Amygdala (tissue), 56 donors: ENCODE measurements at places on chromosomes 1 and 21.

- no peak for DNase-seq
Measured at GRCh38 chr1:200240656-200241055, 169.2 kb downstream of the ZNF281 start.

- no peak for DNase-seq
Measured at GRCh38 chr21:46077674-46078101, 20.2 kb upstream of the COL6A2 start.

- DNase-seq = peak; percentile 5
Measured at GRCh38 chr1:244865028-244865371, 657 bp upstream of the HNRNPU start.

- DNase-seq = peak; percentile 30
Measured at GRCh38 chr1:11109047-11109760, 9.5 kb upstream of the EXOSC10 start.

- DNase-seq = peak; percentile 11
Measured at GRCh38 chr1:107480548-107481415, 339.9 kb downstream of the NTNG1 start.

GRCh38 chr1:235776396-235776795 is 90.3 kb downstream of the LYST start:
- no peak for DNase-seq

GRCh38 chr1:91790392-91790791 is 95.6 kb downstream of the TGFBR3 start:
- DNase-seq = no peak

- no peak for DNase-seq
Measured at GRCh38 chr21:15291621-15292266, 226.9 kb upstream of the NRIP1 start.

DNA sequence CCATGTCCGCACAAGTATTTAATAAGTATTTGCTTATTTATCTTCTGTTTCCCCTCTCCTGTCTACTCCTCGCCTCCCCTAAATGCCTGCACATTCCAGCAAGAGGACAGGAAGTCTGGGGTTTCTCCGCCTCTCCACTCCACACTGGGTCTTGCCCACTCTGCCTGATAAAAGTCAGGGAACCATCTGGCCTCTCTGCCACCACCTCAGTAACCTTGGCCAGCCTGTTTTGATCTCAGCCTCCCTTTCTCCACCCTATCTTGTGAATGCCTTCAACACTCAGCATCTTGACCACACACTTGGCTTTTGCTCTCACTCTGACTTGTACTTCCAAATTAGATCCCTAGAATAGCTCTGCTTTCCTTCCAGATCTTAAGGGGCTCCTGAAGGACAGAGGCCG is 165.3 kb upstream of the UBE2U start:
- no peak for DNase-seq

GRCh38 chr1:175812936-175813335 is 69.5 kb upstream of the TNR start:
- no peak for DNase-seq

GRCh38 chr1:208332774-208333126 is 88.6 kb upstream of the PLXNA2 start:
- DNase-seq = no peak

GRCh38 chr1:65949230-65949626 is 156.5 kb downstream of the PDE4B start:
- no peak for DNase-seq

DNA sequence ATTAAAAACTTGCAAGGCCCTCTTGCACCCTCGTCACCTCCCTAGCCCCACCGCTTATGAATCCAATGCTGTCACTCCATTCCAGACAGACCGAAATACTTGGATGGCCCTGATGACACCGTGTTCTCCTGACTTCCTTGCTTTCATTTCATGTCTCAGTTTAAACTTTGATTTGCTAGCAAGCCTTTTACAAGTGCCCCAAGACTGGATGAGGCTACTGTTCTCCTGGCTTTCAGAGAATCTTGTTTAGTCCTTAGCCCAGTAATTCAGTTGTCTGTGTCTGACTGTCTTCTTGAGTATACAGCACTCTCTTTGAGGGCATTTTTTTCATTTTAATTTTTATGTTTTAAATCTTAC is 824 bp upstream of the IFI44L start:
- DNase-seq = peak; percentile 7

DNA sequence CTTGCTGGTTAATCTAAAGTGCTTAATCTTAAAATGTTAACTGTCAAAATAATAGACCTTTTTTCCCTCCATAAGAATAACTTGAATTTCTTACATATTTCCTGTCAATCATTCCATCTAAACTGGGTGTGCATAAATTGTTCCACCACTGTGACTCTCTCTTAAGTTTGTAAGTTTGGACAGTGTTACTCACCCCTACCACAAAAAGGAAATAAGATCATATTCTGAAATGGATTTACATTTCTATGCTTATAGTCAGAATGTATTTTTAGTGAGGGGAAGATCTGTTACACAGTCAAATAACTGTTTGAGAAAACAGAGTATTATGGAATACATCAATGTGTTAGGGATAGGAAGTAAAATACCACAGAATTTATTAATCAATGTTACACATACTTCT is 109.6 kb upstream of the DPYD start:
- DNase-seq = no peak

- no peak for DNase-seq
Measured at GRCh38 chr21:43360441-43361126, 66.3 kb downstream of the SIK1 start.

DNA sequence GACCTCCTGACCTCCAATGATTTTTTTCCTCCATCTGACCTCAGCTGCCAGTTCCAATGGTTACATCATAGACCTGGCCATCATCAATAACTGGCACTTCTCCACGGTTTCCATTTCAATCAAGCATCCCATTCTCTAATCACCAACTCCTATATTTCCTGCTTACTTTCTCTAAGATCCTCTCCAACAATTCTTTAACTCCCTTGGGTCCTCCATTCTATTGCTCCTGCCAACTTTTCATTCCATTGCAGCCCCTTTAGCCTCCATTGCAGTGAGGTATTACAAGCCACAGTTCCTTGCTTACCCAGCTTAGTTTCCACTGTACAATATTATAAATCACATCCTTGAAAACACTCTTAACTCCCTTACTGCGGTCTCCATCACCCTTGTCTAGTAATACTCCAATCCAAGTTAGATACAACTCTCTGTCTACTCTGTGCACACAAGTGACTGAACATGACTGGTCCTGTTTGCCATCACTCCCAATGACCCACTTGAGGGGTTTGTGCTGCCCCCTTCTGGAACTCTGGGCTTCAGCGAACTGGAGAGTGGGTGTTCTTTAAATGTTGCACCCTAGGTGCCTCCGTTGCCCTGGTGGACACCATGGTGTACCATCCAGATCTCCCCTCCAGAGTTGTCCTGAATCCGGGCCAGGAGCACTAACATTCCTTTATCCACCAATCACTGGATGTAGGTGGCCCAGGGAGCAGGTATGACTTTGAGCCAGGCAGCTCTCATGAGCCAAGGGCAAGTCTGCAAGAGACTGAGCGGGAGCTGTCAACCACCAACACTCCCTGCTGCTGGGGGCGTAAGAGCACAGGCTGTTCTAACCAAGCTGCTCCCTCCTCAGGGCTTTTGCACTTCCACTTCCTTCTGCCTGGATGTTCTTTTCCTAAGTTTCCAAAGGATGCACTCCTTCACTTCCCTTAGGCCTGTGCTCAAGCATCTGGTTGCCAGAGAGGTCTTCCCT is 3.7 kb upstream of the FNDC7 start:
- no peak for DNase-seq

DNA sequence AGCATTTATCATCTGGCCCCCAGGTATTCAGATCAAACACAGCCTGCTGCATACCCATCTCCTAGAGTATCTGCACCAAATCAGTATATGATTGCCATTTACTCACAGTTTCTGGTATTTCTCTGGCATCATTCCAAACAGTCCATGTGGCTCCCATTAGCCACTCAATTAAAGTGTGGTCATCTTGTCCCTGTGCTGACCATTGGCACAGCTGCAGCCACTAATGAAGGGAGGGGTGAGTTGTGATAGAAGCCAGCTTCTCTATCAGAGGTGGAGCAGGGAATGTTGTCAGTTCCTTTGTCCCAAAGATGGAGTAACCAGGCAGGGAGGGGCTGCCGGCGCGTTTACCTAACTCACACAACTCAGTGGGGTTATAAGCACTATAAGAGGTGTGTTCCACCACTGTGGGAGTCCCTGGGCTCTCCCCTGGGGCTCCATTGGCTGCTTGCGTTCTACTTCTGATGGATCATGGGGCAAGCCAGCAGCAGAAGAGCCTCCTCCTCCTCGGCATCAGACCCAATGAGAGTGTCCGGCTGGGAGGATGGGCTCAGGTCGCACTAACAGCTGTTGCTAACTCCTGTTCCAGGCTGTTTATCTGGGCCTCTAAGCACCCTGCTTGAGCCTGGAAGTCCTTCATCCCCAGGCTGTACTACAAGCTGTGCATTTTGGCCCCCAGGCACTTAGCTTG is 108.6 kb downstream of the GDAP2 start:
- no peak for DNase-seq

- no peak for DNase-seq
Measured at GRCh38 chr1:240790856-240791255, 178.9 kb upstream of the GREM2 start.

- DNase-seq = no peak
Measured at GRCh38 chr21:41802198-41802584, 35.3 kb upstream of the RIPK4 start.

DNA sequence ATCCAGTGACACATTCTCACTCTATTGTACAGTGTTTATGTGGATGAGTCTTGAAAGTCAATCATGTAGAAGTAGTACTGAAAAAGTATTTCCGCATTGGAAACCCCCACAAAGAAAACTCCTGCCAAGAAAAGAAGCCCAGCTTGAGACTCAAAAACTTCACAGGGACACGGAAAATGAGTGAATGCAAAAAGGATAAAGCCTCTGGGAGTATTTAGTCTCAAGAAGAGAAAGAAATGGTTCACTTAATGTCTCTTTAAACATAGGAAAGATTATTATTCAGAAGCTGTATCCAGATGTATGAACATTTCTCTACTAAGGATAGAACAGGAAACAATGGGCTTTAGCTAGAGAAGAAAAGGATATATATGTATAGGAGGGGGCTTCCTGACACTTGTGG is 304.5 kb downstream of the BARHL2 start:
- DNase-seq = no peak

- DNase-seq = no peak
Measured at GRCh38 chr21:38688068-38688467, 117.7 kb upstream of the ETS2 start.

DNA sequence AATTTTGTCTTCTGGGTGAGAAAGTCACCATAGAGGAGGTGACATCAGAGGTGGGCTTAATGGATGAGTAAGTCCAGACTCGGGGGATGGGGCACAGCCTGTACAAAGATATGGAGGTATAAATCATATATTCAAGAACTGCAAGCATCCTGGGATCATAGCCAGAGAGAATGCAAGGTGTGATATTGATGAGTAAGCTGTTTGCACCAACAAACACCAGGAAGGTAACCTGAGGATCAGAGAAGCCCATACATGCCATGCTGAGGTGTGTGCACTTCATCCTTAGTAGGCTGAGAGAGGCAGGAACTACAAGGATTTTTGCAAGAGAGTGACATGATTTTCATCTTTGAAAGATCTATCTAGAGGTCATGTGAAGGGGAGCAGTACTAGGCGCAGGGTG is 306.4 kb downstream of the HHAT start:
- DNase-seq = no peak

DNA sequence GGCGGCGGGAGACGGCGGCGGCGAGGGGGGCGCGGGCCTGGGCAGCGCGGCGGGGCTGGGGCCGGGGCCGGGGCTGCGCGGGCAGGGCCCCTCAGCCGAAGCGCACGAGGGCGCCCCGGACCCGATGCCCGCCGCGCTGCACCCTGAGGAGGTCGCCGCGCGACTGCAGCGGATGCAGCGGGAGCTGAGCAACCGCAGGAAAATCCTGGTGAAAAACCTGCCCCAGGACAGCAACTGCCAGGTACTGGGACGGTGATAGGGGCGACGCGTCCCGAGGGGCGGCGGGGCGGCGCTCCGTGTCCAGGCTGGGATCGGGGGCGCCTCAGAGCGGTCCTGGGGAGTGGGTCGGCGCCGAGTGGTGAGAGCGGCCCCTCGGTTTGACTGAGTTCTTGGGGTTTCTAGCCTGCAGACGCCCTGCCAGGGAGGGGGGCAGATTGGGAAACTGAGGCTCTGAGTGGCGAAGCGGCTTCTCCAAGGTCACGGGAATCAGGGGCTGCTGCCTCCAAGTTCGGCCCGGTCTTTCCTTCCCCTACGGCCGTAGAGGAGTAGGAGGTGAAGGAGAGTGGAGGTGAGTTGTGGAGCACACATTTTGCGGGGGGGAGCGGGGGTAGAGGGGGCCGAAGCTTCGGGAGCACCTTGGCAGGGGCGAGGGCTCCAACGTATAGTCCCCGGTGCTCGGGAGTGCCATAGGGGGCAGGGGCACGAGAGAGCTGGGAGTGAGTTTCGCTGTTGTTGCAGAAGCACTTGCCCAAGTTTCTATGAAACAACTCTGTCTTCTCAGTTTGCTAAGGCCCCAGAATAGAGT is 508 bp downstream of the RAVER2 start:
- no peak for DNase-seq

GRCh38 chr1:112011202-112011601 is 21.7 kb upstream of the KCND3 start:
- DNase-seq = no peak

DNA sequence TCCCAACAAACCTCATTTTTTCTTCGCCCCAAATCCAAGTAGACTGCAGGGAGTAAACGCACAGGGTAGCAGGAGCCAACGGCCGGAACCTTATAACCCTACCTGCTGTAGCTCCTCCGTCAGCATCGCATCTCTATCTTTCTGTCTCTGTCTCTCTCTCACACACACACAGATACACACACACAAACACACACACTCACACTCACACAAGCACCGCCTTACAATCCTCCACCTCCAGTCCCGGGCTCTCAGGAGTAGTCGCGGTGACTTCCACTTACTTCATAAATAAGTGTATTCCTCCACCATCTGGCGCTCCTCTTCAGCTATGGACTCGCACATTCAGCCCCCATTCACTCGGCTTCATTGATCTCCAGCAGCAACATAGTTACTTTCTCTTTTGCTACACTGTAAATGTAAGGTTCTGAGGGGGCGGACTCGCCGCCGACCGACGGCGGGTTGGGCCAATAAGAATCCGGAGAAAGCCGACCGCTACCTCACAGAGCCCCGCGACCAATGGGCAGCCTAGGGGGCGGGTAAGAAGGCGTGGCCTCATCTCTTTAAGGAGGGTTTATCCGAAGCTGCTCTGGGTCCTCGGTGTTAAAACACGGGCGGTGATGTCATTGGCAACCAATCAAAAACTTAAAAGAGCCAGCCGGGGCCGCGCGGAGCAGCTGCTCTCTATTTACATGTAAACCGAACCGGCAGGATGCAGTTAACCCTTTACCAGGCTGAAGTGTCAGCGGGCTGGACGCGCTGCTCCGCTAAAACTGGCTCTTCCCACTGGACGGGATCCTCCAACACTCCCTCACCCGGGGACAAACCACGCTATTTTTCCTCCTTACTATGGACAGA is at the start of gene DUSP10:
DUSP10 (minus strand) TSS at position 387 of the 852 bp plus-strand sequence. CDS start 2,345 bp downstream, outside the sequence.
- peak; percentile 98 for DNase-seq

GRCh38 chr1:235566084-235566483 is 61.8 kb upstream of the B3GALNT2 start:
- no peak for DNase-seq

DNA sequence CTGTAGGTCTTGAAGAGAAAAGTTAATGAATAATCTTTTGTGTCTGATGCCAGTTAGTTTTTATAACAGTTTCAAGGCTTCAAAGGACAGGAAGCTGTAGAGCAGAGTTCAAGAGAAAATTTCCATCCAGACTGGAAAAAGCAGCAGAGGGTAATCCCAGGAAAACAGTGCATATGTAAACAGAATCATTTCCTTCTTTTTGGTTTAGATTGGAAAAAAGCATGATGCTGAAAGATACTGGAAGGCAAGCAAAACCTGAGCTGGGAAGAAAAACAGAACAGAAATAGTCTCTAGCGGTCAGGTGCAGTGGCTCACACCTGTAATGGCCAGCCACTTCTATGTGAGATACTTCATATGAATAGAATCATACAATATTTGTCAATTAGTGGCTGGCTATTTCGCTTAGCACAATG is 71.9 kb downstream of the ZSWIM5 start:
- no peak for DNase-seq
